ENCODE measurements at places on chromosomes 6 and 20.

DNA sequence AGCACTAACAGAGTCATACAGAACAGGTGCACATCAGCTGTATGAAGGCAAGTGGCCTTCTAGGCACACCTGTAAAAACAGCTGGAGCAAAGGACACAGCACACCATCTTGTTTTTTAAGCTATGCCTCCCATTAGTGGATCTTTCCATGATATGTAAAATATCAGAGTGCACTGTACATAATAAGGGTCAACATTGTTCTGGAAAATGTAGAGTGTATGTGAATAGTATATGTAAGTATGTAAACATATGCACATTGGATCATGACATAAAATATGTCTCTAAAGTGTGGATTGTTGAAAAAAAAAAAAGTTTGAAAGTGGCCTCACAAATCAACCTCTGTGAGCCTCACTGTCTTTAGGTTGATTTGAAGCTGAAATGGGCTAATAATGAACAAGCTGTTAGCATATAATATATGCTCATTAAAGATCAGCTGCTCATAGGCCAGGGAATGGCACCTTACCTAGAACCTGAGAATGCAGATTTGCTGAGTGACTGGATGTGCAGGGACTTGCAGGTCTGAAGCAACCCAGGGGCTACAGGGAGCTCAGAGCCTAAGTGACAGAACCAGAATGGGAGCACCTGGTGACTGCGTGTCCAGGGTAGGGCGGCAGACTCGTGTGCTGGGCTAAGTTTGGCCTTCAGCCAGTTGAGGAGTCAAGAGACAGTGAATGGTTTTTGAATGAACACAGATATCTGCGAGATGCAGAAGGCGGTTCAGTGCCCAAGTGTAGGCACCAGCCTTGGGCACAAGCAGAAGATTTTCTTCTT, 198.6 kb downstream of the TMEM242 start:
- DNase-seq, result no peak

DNA sequence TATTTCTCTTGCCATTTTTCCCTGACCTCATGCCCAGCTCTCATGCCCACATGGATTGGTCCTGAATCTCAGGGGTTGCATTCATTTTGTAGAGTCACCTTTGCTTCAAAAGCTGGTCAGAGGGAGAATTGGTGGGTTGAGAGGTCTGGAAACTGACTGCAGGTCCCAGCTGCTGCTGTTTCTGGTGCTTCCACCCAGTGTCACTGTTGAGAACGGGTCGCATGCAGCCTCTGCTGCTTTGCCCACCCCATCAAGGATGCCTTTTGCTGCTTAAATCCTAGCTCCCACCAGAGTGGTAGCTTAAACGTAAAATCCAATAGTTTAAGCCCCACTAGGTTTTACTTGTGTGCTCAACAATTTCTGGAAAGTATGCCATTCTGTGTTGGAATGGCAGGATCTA, 211.4 kb upstream of the TSHZ2 start:
- no peak for DNase-seq

GRCh38 chr20:2059411-2059810, 42.2 kb upstream of the STK35 start:
- DNase-seq, result no peak

- DNase-seq, result peak; percentile 36
Observed at GRCh38 chr20:47348539-47349142, 7.9 kb downstream of the ZMYND8 start.

DNA sequence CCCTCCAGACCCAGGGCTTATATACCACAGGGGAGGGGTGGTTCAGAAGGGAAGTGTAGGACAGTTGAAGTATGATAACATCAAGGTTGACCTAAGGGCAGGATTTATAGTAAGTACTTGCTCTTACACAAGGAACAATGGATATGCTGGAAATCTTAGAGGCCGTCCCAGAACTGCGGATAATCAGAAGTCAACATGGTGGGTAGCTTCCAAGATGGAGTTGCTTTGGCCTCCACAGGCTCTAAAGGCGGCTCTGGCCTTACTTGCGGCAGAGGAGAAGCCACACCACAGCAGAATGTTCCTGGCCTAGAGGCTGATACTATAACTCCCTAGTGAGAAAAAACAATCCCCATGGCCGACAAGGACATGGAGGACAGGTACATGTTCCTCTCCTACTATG, 344.7 kb downstream of the CDC5L start:
- no peak for DNase-seq

- DNase-seq, result no peak
Observed at GRCh38 chr20:32567384-32568178, 17.6 kb downstream of the NOL4L start.

- DNase-seq, result peak; percentile 80
Observed at GRCh38 chr20:4369798-4370124, 351.9 kb upstream of the PRND start.

GRCh38 chr6:112017169-112017568, 36.7 kb upstream of the CCN6 start:
- DNase-seq, result no peak

DNA sequence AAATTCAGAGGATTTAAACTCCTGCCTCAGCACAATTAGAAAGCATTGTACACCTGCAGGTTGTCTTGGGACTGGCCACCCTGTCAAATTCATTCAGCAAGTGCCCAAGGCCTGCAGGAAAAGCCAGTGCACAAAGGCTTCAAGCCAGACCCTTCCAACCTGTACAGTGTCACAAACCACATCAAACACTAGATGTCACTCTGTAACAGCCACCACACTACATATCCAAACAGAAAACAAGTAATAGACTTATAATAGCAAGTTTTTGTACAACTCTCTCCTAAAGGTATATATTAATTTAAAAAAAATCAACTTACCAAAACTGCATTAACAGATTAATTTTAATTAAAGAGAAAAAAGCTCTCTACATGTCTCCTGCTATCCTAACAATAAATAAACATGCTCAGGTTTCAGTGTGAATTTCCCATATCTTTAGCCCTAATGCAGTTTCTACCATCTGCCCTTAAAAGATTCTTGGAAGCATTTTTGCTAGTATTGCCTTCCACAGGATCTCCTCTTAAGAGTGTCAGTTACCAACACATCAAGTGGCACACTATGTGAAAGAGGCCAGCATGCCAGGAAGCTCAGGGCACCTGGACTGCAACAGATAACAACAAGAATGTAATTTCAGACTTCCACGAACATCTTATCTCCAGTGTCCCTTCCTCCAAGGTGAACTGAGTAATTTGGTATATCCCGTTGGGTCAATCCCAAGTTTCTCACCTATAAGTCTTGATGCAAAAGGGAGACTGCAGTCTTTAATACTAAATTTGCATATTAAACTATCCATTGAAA, 47.5 kb downstream of the RALGAPA2 start:
- DNase-seq, result peak; percentile 82

Measured in hematopoietic multipotent progenitor cell treated with erythropoietin and hydrocortisone succinate and interleukin-3 and kit ligand, for 6 days (in vitro differentiated cells).